ENCODE measurements at places on chromosomes 3 and 15.

GRCh38 chr3:101011136-101011535 lies 17.9 kb upstream of the ABI3BP start:
- no peak for DNase-seq

DNA sequence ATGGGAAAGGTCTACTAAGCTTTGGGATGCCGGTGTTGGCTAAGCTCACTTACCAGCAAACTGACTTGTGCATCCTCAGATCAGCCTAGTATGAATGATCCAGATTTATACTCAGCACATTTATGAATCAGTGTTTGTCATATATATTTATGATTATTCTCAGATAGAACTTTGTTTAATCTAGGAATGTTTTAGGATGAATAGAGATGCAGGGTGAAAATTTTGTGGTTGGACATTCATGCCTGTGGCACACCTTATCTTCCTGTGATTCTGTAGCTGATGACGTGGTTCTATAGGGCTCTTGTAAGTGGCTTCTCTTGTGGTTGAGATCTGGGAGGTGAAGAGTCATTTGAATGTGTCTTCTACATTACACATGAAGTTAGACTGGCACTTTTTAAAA lies 11.4 kb downstream of the CDIN1 start:
- peak; percentile 25 for DNase-seq

- no peak for DNase-seq
These were observed 108.0 kb downstream of the MFSD1 start for GRCh38 chr3:158909870-158910269.

- no peak for DNase-seq
These were observed 22.9 kb downstream of the SECISBP2L start for GRCh38 chr15:49023354-49023753.
